CD4-positive, alpha-beta T cell (primary cell): ENCODE measurements at places on chromosomes 5 and 9.

DNA sequence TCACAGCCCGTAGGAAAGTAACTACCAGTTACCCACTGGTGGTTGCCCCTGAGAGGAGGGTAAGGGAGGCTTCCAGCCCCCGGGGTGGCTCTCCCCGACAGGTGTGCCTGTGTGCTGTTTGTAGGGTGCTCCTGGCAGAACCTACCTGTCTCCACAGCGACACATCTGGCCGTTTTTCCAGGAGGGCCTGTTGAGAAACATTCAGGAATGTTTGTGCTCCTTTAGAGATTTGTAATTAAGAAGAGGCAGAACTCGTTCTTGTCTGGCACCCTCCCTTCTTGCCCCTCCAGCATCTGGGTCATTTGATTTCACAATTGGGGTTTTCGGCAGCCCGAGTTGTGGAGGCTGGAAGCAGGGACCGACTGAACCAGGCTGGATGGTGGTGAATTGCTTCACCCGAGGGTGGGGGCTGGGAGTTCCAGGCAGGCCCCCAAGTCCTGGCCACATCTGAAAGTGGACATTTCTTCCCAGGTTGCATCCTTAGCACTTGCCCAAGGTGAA, 74.2 kb downstream of the WWC1 start:
- DNase-seq, result no peak

GRCh38 chr9:130934702-130935647, 4.1 kb downstream of the FIBCD1 start:
- DNase-seq, result no peak

DNA sequence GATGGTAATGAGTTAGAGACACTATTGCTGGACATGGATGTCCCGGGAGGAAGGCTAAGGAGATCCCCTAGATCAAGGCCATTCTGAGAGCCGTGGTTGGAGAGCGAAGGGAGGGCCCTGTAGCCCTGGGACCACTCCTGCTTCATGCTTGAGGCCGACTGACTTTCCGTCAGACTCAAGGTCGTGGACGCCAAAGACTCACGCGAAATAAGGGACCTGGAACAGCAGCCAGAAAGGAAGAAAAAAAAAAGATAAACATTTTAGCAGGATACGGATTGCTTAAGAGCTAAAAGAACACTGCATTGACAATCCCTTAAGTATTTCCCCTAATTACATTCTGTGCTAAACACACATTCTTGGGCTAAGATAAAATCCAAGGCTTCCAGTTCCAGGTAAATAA, 181.2 kb downstream of the GLIS3 start:
- DNase-seq, result no peak

GRCh38 chr5:32814620-32815019, 103.5 kb downstream of the NPR3 start:
- DNase-seq, result no peak

DNA sequence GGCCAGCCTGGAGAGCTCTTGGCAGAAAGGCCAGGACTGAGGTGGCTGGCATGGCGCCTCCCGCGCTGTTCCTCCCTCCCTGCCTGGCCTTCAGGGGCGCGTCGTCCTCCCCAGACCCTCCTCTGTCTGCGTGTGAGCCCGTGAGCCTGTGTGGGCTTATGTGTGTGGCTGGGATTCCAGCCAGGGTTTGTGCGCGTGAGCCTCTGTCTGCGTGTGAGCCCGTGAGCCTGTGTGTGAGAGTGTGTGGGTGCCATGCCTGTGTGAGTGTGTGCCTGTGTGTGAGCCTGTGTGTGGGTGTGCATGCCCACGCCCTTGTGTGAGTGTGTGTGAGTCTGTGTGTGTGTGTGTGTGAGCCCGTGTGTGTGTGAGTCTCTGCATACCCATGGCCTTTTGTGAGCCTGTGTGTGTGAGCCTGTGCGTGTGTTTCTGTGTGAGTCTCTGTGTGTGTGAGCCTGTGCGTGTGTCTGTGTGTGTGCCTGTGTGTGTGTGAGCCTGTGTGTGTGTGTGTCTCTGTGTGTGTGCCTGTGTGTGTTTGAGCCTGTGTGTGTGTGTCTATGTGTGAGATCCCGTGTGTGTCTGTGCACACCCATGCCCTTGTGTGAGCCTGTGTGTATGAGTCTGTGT, 13.0 kb downstream of the RXRA start:
- no peak for DNase-seq

DNA sequence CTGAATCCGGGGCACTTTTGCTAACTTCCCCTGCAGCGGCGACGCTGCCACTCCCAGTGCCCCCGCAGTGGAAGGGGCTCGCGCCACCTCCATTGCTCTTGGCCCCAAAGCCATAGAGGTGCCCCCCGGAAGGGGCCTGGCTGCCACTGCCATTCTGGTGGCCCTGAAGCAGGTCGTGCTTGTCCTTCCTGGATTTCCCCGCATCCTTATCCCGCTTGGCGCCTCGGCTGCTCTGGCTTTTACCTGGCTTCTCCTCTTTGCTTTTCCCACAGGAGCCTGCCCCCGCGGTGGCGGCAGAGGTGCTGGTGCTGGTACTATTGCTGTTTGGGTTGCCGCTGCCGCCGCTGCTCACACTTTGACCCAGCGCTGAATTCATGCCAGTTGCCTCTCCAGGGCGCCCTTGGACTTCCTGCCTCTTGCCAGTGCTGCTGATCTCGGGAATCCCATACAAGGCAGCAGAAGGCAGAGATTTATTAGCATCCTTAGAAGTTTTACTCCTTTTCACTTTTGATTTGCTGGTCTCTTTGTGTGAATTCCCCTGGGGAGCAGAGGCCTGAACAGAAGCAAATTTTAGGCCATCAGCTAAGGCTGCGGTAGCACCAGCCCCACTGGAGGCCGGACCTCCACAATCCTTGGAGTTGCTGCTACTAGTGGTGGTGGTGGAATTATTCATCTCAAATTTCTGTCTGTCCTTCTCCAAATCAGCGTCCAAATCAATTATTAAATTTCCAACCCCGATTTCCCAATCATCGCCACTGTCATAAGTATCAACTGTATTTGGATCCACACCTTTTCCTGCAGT, 2.1 kb downstream of the ZNF608 start:
- no peak for DNase-seq

DNA sequence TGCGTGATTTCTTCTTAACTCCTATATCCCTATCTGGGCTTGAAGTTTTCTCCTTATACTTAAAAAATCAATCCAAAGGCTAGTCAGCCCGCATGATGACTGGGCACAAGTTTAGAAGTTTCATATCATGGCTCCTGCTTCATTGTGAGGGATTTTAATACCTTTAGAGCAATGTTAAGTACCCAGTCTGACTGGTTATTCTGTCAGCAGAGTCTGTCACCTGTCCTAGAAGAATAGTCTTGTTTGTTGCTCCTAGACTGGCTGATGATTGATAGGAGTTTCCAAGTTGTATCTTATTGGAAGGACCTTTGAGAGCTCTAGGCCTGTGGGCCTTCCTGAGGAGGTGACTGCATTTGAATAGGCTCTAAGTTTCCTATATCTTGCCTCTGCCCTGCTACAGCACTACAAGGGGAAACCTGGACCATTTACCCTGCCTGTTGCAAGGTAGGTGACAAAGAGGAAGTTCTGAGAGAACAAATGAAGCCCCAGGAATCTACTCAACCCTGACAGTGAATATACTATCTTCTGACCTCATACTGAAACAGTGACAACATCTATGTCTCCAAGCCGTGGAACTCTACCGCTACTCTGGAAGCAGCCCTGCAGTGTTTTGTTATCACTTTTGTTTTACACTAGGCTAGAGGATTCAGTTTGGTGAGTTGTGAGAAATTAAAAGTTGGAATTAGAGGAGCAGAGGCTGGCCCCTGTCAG, 66.5 kb downstream of the F2RL2 start:
- no peak for DNase-seq

DNA sequence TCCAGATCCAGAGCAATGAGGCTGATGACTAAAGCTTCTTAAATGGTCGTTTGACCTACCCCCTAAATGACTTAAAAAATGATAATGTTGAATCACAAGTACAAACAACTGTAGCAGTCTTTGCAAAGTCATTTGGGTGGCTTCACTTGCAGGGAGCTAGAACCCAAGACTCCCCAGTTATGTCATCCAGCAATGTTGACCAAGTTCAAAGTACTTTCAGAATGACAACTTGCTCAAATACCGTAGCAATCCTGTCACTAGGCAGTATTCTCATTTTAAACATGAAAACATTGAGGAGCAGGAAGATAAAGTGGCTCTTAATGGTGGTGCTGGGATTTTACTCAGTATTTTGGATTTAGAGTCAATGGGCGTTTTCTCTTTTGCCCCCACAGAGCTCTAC, 1217.0 kb upstream of the DMAC1 start:
- DNase-seq, result no peak

GRCh38 chr5:176170084-176170483, 68.1 kb upstream of the SIMC1 start:
- no peak for DNase-seq

DNA sequence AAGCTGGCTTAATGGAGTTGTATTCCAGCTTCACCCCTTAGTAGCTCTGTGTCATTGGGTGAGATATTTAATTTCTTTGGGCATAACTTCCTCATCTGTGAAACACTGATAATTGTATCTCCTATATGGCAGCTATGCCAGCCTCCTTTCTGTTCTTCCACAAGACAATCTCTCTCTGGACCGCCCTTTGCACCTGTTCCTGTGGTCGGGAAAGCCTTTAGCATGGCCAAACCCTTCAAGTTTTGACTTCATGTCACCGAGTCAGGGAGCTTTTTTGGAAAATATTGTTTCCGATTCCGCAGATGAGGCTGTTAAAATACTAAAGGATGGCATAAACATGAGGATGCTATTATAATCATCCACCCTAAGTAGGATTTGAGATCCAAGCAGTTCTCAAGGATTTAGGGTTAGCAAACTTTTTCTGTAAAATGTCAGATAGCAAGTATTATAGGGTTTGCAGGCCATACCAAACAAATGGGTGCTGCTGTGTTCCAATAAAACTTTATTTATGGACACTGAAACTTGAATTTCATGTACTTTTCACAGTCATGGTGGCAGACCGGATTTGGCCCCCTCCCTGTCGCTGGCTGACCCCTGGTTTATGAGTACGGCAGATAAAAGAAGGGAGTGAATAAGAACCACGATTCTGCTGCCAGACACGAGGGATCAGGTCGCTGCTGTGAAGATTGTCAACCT, 695 bp upstream of the NDFIP1 start:
- no peak for DNase-seq

GRCh38 chr9:78866207-78867132, 569.5 kb downstream of the PSAT1 start:
- DNase-seq, result no peak

DNA sequence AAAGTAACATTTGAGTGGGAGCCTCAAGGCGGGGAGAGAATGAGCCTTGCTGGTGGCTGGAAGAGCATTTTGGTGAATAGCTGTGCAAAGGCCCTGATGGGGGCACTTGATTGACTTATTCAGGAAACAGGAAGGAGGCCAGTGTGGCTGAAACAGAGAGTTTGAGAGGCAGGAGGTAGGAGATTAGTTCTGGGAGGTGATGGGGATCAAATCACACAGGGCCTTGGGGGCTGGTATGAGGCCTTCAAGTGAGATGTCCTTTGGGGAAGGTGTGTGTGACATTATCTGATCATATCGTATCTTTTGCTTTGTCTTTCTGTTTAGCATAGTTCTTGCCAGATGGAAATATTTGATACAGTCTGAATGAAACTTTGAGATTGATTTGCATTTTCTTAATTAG, 172.3 kb downstream of the TENT4A start:
- DNase-seq, result no peak

DNA sequence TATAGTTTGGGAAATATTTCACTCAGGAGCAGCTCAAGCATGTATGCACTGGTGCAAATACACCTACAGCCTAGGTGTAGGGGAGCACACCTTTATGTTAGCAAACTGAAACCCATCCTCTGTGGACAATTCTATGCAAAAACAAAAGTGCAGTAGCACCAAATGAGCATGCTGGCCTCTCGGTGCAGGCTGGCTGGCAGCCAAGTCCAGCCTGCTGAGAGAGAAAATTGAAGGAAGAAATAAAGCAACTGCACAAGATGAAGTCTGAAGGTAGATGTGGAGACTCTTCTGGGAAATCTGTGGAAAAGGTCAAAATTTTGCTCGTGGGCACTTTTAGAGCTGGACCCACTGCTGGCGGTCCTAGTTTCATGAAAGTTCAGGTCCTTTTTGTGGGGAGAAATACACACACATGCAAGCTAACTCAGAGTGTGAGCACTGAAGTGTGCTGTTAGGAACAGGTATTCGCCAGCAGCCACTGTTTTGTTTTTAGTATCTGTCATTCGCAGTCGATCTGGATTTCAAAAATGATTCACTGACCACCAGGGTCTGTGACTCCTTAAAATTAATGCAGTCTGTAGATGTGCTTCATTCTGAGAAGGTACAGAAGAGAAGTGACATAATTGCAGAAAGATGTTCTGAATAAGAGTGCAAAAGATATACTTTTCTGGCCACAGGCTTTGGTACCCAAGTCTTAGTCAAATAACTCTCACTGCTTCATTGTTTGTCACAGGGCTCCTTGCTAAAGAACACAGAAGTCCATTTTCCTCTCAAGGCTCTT, 281.7 kb downstream of the PARP8 start:
- DNase-seq, result no peak

DNA sequence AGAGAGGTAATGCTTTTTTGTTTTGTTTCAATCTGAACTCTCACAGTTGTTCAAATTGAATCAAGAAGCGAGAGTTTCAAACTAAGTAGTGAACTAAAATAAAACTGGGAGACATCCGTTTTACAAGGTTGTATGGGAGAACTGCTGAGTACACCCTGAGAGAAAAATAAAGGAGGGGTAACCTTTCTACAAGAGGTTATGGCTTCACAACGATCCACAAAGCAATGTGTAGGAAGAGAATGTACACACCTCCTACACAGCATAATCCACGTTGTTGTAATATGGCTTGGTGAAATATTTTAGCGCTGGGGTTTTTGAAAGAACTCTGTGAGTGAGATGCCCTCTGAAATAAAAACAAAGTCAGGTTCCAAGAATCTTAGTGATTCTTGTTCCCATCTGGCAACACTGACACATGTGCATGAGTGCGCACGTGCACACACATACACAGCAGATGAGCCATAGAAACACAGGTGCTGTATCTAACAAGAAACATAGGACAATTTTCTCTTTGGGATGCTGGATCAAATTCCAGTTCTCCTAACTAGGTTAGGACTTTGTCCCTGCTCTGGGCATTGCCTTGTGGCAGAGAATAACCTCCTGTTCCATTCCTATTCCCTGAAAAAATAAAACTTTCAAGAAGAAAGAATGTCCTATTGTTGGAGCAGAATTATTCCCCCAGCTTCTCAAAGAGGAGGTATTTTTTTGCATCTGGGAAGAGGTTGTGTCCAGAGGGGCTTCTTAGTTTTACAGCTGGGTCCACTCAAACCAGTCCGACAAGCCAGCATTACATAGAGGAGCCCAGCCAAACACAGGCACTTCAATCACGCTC, 94.5 kb upstream of the EFNA5 start:
- DNase-seq, result no peak
